ENCODE measurements at places on chromosomes 13 and 19. TPM values are rescaled to one million over a fixed set of nuclear protein-coding genes. Genes with fewer than 3 reads are reported as not detected.
A peak's percentile ranks its signal among the peaks of the same experiment; 100 is the strongest.

DNA sequence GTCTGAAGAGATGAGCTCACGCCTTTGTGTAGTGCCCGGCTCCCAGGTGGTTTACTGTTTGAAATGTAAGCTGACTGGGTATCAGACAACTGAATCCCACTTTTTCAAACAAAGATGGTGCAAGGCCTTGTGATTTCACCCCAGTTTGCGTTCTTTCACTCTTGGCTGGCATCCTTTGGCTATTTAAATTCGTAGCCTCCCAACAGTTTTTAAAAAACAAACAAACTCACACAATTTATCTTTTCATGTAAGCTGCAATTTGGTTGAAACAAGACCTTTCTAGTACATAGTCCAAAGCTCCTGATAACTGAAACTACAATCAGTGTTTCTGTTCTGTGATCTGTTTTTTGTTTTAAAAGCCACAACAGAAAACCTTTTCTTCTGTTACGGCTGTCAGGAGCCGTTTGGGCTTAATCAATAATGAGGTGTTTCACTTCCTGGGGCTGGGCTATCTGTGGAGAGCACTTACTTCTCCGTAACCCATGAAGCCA, 65.1 kb upstream of the NPAS1 start:
- H3K27ac ChIP-seq, result peak overlapping the region; percentile 65
- H3K27me3 ChIP-seq, result no peaks in the 10 kb centered on the region
- peak overlapping the region; percentile 56 for H3K4me3 ChIP-seq
- no peak for DNase-seq
- H3K36me3 ChIP-seq, result peaks cover 28% of the 10 kb centered on the region

DNA sequence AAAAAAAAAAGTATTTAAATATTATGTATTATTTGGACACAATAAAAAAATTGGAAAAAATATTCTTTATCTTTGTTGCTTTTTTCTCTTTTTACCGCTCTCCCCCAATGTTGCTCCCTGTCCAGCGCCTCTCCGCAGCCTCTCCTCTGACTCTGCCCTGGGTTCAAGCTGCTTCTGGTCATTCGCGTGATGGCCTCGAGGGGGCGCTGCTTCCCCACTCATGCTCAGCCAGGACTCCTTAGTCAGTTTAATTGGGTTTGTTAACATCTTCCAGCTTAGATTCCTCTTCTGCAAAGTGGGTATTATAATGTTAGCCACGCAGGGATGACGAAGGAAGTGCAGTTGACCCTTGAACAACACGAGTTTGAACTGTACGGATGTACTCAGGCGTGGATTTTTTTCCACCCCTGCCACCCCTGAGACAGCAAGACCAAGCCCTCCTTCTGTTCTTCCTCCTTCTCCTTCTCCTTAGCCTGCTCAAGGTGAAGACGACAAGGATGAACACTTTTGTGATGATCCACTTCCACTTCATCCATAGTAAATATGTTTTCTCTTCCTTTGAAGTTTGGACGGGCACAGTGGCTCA, 4.9 kb upstream of the NWD1 start:
- H3K36me3 ChIP-seq, result peaks cover 7% of the 10 kb centered on the region
- DNase-seq, result peak; percentile 59
- H3K27me3 ChIP-seq, result no peaks in the 10 kb centered on the region
- H3K27ac ChIP-seq, result no peak overlapping the region
- H3K4me3 ChIP-seq, result no peak overlapping the region

GRCh38 chr19:49684251-49684982, 5.0 kb upstream of the ADM5 start:
- peak overlapping the region; percentile 67 for H3K27ac ChIP-seq
- no peak overlapping the region for H3K4me3 ChIP-seq
- peaks cover 92% of the 10 kb centered on the region for H3K36me3 ChIP-seq
- peak; percentile 65 for DNase-seq
- H3K27me3 ChIP-seq, result no peaks in the 10 kb centered on the region

GRCh38 chr13:21106089-21106488, 44.7 kb upstream of the LATS2 start:
- no peak overlapping the region for H3K4me3 ChIP-seq
- H3K27me3 ChIP-seq, result no peaks in the 10 kb centered on the region
- H3K4me1 ChIP-seq, result no peaks in the 10 kb centered on the region
- DNase-seq, result no peak
- no peaks in the 10 kb centered on the region for H3K36me3 ChIP-seq

DNA sequence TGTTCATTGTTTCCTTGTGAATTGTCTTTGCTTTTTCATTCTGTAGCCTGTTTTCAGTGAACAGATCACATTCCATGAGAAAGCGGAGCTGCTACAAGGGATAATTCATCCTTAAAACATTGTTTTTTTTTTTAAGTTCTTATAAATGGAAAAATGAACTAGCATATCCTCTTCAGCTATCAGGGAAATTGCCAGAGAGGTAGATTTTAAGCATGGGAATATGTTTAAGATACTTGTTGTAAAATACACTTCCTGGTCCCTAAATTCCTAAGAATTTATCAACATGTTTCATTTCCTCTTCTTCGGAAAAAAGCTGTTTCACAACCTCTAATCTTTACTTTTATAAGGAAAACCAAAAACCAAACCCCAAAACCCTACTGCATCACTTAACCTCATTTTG, 238.0 kb downstream of the POSTN start:
- no peaks in the 10 kb centered on the region for H3K27me3 ChIP-seq
- no peak overlapping the region for H3K4me3 ChIP-seq
- no peak for DNase-seq
- no peaks in the 10 kb centered on the region for H3K4me1 ChIP-seq
- H3K27ac ChIP-seq, result no peak overlapping the region

DNA sequence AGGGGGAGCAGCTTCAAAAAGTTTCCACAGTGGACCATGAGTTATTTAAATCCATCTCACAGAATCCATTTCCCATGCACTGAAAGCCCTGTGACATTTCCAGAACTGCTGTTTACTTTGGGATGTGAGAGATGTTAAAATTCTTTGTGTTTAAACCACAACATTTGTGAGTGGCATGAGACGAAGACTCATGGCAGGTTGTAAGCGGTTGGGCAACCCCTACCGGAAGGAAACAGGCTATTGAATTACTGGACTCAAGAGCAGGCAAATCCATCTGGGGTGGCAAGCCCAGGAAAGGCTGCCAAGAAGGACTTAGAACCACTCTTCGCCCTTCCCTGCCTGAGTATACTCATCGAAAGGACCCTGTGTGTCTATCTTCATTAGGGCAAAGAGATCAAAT, 22.3 kb upstream of the CLDN10 start:
- no peak overlapping the region for H3K4me3 ChIP-seq
- H3K27ac ChIP-seq, result no peak overlapping the region
- H3K36me3 ChIP-seq, result peaks cover 6% of the 10 kb centered on the region
- DNase-seq, result no peak
- no peaks in the 10 kb centered on the region for H3K27me3 ChIP-seq

DNA sequence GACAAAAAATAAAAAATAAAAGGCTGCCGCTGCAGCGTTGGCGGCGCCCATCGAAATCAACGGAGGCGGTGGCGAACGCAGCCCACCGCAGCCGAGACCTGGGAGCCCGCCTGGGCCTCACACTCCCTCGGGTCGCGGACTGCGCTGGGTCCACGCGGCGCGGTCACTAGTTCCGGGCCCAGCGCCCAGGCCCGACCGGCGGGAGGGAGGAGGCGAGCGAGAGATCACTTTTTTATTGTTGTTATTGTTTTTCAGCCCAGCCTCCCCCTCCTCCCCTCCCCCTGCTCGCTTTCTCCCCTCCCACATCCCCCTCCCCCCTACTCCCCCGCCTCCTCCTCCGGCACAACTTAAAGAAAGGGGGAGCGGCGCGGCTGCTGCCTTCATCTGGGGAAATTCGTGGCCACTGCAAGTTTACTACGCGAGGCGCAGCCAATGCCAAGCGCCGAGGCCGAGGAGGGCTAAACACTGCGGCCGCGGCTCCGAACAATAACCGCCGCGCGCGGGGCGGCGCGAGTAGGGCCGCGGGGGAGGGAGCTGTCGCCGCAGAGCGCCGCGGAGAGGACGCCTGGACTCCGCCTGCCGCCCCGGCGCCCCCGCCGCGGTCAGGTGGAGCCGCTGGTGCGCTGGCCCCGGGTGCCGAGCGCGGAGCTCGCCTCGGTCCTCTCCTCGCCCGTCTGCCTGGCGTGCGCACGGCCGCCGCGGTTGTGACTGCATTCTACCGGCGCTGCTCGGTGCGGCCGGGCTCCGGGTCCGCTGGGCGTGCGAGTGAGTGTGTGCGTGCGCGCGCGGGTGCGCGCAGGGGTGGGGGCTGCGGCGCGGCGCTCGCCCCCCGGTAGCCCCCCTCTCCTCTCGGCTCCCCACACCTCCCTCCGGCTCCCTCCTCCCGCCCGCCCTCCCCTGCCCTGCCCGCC, 505 bp upstream of the ZIC2 start:
- no peaks in the 10 kb centered on the region for H3K27me3 ChIP-seq
- no peak for DNase-seq
- no peak overlapping the region for H3K27ac ChIP-seq
- H3K4me3 ChIP-seq, result peak overlapping the region; percentile 60
- H3K4me1 ChIP-seq, result no peaks in the 10 kb centered on the region
- peaks cover 4% of the 10 kb centered on the region for H3K36me3 ChIP-seq

DNA sequence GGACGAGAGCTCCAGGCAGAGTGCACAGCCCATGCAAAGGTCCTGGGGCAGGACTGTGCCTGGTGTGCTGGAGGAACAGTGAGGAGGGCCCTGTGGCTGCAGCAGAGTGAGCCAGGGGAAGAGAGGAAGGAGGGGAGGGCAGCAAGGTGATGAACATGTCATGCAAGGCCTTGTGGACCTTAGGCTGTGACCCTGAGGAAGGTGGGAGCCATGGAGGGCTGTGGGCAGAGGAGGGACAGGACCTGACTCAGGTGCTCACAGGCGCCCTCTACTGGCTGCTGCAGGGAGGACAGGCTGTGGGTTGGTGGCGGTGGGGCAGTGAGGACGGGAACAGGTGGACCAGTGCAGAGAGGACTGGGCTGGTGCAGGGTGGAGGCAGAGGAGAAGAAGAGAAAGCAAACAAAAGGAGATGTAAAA, 170.3 kb downstream of the PTPRS start:
- H3K36me3 ChIP-seq, result peaks cover 10% of the 10 kb centered on the region
- peak overlapping the region; percentile 16 for H3K27ac ChIP-seq
- H3K27me3 ChIP-seq, result no peaks in the 10 kb centered on the region
- peaks cover 12% of the 10 kb centered on the region for H3K4me1 ChIP-seq
- DNase-seq, result peak; percentile 26
- peak overlapping the region; percentile 4 for H3K4me3 ChIP-seq

DNA sequence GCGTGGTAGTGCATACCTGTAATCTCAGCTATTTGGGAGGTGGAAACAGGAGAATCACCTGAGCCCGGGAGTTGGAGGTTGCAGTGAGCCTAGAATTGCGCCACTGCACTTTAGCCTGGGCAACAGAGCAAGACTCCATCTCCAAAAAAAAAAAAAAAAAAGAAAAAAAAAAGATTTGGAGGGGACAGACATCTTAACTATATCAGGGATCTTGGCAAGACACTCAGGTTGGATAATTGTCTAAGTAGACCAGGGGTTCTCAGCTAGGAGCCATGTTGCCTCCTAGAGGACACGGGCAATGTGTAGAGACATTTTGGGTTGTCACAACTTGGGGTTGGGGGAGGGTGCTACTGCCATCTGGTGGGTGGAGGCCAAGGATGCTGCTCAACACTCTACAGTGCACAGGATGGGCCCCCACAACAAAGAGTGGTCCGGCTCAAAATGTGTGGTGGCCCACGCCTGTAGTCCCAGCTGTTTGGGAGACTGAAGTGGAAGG, 1.9 kb upstream of the ZNF580 start:
- H3K27ac ChIP-seq, result no peak overlapping the region
- H3K4me3 ChIP-seq, result no peak overlapping the region
- peak; percentile 60 for DNase-seq
- H3K36me3 ChIP-seq, result peaks cover 79% of the 10 kb centered on the region

GRCh38 chr19:38974624-38975213, 823 bp downstream of the FBXO17 start:
- peak overlapping the region; percentile 76 for H3K4me3 ChIP-seq
- DNase-seq, result no peak
- peaks cover 41% of the 10 kb centered on the region for H3K4me1 ChIP-seq
- no peaks in the 10 kb centered on the region for H3K27me3 ChIP-seq
- peak overlapping the region; percentile 48 for H3K27ac ChIP-seq
- peaks cover 32% of the 10 kb centered on the region for H3K36me3 ChIP-seq

DNA sequence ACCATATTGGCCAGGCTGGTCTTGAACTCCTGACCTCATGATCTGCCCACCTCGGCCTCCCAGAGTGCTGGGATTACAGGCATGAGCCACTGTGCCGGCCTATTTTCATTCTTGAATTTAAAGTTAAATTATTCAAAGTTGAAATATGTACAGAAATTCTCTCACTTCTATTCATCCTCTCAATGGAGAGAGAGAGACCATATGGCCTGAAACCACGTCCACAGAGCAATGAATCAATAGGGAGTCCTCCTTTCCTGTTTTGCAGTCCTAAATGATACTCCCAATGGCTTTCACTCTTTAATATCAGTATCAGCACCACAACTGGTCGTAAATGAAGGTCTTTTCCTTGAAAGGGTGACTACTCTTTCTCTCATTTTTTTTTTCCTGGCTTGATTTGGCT, 30.5 kb upstream of the KCTD4 start:
- H3K27ac ChIP-seq, result peak overlapping the region; percentile 17
- H3K4me3 ChIP-seq, result no peak overlapping the region
- H3K27me3 ChIP-seq, result no peaks in the 10 kb centered on the region
- H3K36me3 ChIP-seq, result no peaks in the 10 kb centered on the region

GRCh38 chr13:111519490-111520170, 199.2 kb downstream of the TEX29 start:
- no peak for DNase-seq
- no peaks in the 10 kb centered on the region for H3K36me3 ChIP-seq
- no peak overlapping the region for H3K4me3 ChIP-seq
- peaks cover 7% of the 10 kb centered on the region for H3K27me3 ChIP-seq

GRCh38 chr19:2461751-2462634, 5.2 kb upstream of the LMNB2 start:
- no peaks in the 10 kb centered on the region for H3K4me1 ChIP-seq
- peaks cover 16% of the 10 kb centered on the region for H3K36me3 ChIP-seq
- peak overlapping the region; percentile 78 for H3K4me3 ChIP-seq
- no peak overlapping the region for H3K27ac ChIP-seq

- no peaks in the 10 kb centered on the region for H3K27me3 ChIP-seq
- H3K4me3 ChIP-seq, result no peak overlapping the region
- DNase-seq, result no peak
These were observed 46.9 kb downstream of the GPALPP1 start for GRCh38 chr13:45036206-45036605.

DNA sequence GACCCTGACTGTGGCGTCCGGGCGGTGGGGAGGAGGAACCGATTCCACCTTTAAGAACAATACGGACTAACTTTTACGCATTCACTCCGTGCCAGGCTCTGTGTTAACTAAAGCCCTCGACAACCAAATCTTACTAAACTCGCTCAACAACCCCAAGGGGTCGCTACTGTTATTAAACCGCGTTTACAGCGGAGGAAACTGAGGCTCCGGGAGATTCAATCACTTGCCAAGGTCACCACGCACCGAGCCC, 1.2 kb downstream of the SAMD1 start:
- peaks cover 39% of the 10 kb centered on the region for H3K36me3 ChIP-seq
- peak overlapping the region; percentile 45 for H3K27ac ChIP-seq
- peaks cover 8% of the 10 kb centered on the region for H3K4me1 ChIP-seq
- no peaks in the 10 kb centered on the region for H3K27me3 ChIP-seq
- H3K4me3 ChIP-seq, result peak overlapping the region; percentile 61

ZSCAN1 gene
- not detected for total RNA-seq

TMEM38A gene
- total RNA-seq, result 20.1 TPM

GAPDHS gene
- not detected for total RNA-seq

FFAR2 gene
- not detected for total RNA-seq

PTH2 gene
- not detected for total RNA-seq

SGCG gene
- not detected for total RNA-seq

TMEM143 gene
- 14.8 TPM for total RNA-seq

LAIR1 gene
- 0.61 TPM for total RNA-seq

Measured in Calu3 (cell line).